GM18507 (cell line): ENCODE measurements at places on chromosomes 7 and 10.

GRCh38 chr10:43739161-43739560 is 90.5 kb upstream of the ZNF32 start:
- DNase-seq = no peak

- DNase-seq = no peak
Observed at GRCh38 chr7:111320133-111320532, 229.2 kb downstream of the LRRN3 start.

- no peak for DNase-seq
Observed at GRCh38 chr7:17549406-17549805, 251.0 kb downstream of the AHR start.

DNA sequence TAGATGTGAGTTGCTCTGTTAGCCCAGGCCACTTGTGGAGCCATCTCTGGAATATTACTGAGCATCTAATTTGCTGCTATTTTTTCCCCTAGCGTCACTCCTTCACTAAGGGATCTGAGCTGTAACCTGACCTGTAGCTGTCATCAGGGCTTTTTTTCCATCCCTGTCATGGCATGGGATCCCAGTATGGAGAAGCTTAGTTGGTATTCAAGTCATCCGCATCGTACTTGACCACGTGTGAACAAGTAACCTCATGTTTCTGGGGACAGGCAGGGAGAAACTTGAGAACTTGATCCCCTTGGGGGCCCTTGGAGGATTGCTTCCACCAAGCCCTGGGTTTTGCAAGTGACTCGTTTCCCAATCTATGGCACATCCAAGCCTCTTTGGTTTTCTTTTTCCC is 474.4 kb upstream of the GALNT17 start:
- no peak for DNase-seq

- DNase-seq = no peak
Observed at GRCh38 chr7:20647908-20648776, 32.7 kb downstream of the ABCB5 start.

DNA sequence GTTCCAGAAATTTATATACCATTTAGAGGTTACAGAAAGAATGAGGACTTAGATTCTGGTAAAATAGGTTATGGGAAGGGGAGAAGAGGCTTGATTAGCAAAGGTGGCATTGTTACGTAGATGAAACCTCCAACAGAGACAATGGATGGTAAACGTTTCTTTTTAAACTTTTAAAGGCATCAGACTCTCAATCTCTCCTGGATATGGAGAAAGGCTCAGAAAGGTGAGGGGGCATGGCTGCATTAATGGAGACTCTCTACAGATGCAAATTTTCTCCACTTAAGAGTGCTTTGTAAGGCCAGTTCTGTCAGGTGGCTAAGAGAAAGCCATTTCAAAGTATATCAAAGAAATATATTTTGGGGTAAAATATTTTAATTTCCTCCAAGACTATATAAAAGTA is 240.9 kb upstream of the PTER start:
- DNase-seq = no peak

- no peak for DNase-seq
Observed at GRCh38 chr10:4101918-4102654, 317.1 kb upstream of the KLF6 start.

GRCh38 chr10:11602358-11602757 is 9.1 kb downstream of the USP6NL start:
- no peak for DNase-seq

DNA sequence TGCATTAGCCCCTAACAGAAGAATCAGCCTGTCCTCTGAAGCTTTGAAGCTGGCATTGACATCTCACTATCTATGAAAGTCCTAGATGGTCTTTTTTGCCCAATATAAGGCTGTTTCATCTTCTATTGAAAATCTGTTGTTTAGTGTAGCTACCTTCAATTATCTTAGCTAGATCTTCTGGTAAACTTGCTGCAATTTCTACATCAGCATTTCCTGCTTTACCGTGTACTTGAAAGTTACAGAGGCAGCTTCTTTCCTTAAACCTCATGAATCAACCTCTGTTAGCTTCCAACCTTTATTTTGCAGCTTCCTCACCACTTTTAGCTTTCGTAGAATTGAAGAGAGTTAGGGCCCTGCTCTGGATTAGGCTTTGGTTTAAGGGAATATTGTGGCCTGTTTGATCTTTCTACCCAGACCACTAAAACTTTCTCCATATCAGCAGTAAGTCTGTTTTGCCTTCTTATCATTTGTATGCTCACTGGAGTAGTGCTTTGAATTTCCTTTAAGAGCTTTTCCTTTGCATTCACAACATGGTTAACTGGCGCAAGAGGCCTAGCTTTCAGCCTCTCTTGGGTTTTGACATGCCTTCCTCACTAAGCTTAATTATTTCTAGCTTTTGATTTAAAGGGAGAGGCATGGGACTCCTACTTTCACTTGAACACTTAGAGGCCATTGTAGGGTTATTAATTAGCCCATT is 32.5 kb downstream of the ARID5B start:
- DNase-seq = no peak

GRCh38 chr10:95818668-95819067 is 62.7 kb downstream of the ENTPD1 start:
- DNase-seq = no peak
